ENCODE measurements at places on chromosomes 5 and 9.

DNA sequence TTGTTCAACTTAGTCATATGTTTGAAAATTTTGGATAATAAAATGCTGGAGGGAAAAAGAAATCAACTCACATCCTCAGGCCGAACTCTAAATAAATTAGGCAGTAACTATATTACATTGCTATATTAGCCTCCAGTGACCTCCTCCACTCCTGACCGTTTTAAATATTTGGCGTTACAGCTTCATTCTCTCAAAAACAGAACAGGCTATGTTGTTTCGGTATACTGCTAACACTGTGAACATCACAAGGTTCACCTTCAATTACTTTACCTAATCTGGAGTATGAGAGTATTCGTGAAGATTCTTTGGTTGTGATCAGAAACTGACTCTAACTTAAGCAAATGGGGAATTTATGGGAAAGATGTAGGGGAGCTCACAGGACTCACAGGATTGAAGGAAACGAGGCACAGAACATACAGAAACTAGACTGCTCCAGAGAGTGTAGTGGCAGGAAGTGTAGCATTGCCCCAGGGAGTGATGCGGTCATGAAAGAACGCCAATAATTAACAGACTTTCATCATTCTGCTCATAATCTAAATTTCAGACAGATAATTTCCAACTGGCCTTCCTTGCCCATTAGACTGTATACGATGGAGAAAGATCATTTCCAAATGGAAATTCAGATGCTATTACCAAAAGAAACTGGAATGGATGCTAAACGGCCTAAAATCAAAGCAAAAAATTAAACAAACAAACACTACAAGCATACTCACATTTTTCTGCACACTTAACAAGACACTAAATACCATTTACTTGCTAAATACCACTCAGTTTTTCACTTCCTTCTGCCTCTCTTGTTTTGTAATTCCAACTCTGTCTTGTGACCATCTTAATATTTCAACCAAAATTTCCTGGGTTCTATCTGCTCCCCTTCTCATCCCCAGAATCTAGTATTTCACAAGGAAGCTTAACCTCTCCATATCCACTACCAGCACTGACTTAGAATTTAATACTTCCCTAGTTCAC, 110.1 kb upstream of the LPAR1 start:
- no peak for DNase-seq

DNA sequence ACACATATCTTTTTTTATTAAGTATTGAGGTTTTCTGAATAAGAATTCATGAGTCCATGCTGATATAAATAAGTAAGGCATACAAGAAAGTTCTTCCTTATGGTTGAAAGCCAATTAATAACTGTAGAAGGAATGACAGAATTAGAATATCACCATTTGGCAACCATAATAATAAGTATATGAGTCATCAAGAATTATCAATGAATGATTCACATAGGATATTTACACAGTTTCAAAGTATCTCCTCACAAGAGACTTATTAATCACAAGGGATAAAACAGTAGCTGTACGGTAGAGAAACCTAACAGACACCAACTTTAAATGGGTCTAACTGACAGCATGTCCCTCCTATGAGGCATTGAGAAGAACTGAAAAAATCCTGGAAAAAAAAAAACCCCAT, 161.6 kb downstream of the NR3C1 start:
- DNase-seq: no peak

DNA sequence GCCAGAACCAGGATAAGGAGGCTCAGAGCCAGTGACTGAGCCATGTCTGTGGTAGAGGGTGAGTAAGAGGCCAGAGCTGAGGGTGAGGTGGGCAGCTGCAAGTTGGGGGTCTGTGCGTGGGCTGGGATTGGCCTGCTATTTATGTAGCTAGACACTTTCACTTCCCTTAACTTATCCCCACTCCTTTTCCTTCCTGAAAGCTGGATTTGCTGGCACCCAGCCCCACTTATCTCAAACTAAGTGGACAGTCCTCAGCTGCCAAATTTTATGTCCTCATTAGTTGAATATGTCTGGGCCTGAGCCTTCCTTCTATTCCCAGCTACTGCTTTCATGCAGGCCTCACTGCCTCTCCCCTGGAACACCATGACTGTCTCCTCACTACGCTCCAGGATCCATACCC, at the start of gene CCL21:
TSS of gene CCL21 (minus strand) at position 114 of the 400 bp plus-strand sequence. CDS start at position 44, 70 bp downstream.
- no peak for DNase-seq

- DNase-seq: no peak
Observed at GRCh38 chr9:15132091-15132490, 174.9 kb downstream of the TTC39B start.

- no peak for DNase-seq
Observed at GRCh38 chr5:172266676-172267092, 16.9 kb downstream of the UBTD2 start.

DNA sequence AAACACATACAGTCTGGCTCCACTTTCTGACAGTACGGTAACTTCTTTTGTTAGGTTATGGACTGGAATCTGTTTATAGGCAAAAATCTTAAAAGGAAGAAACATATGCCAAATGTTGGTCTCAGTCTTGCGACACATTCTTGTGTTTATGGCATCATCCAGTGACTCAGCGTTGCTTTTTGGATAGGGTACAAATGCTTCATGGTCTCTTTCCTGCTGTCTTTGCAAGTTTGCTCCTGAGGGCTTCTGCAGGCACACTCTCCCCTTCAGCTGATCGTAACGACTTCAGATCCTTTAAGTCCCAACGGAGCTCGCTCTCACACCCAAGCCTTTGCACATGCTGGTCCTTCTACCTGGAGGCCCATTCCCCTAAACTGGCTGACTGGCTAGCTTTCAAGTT, 23.6 kb upstream of the TNFSF8 start:
- DNase-seq: no peak

DNA sequence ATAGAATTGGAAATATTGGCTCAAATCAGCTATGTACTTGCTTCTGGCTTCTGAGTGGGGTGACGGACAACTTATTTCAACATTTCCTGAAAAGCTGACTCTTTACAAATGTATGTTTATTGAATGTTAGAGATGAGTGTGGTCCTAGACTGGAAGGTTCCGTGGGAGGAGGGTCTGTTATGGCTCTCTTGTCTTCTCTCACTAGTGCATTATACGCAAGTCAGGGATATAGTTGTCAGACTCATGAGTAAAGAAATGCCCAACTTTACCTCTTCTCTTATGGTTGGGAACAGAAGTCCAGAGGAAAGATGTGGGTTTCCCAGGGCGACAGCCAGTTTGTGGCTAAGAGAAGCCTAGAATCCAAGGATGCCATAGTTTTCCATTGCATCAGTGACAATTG, 839.3 kb upstream of the WWC1 start:
- no peak for DNase-seq

- DNase-seq: no peak
Observed at GRCh38 chr5:81513982-81514381, 120.0 kb upstream of the ACOT12 start.

DNA sequence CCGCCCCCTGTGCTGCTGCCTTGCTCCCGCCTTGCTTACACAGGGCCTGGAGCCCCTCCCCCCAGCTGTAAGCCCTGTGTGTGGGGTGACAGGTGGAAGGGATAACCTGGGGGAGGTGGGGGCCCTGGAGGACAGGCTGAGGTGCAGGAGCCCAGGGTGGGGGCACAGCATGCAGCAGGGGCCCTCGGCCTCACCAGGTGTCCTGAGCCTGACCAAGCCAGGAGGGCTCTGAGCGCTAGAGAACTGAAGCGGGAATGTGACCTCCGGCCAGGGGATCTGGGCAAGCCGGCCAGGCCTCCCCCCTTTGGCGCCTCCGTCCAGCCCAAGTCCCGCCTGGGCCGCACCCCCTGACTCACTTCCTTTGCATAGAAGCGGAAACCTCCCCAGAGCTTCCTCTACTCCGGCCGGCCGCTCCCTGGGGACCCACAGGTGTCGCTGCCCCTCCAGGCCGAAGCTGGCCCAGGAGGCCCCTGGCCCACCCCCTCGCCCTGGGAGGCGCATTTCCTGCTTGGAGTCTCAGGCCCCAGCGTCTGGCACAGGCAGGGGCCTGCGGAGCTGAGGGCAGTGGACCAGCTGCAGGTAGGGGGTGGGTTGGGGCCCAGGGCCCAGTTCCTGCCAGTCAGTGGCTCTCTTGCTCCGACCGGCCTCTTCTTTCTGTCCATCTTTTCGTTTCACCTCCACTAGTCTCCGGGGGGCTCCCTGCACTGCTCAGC, at the start of gene TOR4A:
TSS of gene TOR4A (plus strand) at position 398 of the 713 bp plus-strand sequence. CDS start 964 bp downstream, outside the sequence.
- no peak for DNase-seq

DNA sequence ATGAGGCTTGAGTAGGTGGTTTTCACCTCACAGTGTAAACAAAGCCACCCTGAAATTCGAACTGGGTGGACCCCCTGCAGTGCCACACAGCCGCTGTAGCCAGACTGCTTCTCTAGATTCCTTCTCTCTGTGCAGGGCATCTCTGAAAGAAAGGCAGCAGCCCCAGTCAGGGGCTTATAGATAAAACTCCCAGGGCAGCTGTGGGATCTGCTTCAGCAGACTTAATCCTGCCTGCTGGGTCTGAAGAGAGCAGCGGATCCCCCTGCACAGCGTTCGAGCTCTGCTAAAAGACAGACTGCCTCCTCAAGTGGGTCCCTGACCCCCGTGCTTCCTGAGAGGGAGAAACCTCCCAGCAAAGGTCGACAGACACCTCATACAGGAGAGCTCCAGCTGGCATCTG, 71.4 kb downstream of the CARTPT start:
- DNase-seq: no peak

- DNase-seq: no peak
Observed at GRCh38 chr5:195401-196160, 4.3 kb downstream of the LRRC14B start.

GRCh38 chr5:33978306-33978705, 6.2 kb downstream of the SLC45A2 start:
- DNase-seq: no peak

DNA sequence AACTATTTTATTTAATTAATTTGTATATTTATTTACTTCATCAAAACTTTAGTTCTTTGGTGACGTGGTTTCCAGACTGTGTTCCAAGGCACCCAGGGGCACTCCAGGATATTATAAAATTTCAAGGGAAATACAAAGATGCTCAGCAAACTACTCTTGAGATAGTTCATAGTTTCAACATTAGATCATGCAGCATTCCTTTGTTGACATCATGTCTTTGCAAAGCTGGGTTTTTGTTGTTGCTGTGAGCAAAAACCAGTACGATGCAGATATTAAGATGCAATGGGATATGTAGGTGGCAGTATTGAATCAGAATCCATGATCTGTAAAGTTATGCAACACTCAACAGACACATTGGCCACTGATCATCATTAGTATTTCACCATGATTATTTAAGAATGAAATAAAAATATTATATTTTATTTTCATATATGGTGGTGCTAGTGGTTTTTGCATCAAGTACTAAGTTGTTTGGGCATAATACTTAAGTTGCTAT, 219.7 kb downstream of the ADCY2 start:
- DNase-seq: no peak

- no peak for DNase-seq
Observed at GRCh38 chr5:177498013-177498787, 796 bp upstream of the PDLIM7 start.

- no peak for DNase-seq
Observed at GRCh38 chr5:154461531-154461930, 15.7 kb downstream of the SAP30L start.

DNA sequence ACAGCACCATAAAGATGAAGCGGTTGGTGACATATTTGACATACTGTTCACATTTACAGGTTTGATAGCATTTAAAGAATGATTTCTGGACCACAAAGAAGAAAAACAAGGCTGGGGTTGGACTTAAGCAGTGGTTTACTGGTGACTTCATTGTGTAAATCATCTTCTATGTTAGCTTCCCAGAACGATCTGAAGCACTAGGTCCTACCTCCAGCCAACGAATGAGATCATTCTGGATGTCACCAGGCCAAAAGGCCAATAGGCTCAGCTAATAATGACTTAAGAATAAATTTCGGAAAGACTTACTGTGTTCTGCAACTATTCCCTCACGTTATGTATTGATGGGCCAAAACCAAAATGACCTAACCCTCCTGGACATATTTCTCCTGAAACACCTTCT, 675.3 kb upstream of the CCNG1 start:
- no peak for DNase-seq

DNA sequence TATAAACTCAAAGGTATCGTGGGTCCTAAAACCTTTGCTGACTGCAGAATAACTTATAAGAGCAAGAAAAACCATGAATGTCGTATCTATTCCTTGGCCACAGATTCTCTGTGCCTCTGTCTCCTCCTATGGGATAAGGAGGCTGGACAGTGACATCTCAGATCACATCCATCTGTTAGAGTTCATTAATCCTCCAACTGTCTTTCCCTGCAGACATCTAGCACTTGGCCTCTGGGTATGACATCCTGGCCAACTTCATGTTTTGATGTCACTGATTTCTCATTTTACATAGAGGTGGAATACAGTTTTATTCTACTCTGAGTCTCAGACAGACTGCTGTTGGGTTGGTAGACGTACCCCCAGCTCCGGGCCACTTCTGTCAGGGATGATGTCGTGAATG, 86.2 kb downstream of the OTULIN start:
- DNase-seq: no peak

DNA sequence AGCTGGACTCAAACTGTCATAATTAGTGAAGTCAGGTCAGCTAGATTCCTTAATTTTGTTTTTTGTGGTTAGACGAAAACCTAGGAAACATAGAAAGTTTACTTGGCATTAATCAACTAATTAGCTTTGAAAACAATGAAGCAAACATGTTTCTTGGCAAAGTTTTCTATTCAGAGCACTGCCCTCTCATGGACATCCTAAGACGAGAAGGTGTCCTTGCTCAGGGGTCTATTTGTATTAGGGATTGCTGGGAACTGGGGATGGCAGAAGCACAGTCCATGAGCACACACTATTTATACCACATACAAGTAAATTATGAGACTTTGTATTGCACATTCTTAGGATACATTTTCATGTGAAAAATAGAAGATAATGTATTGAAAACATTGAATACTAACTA, 49.7 kb downstream of the POC5 start:
- no peak for DNase-seq

GRCh38 chr5:93371893-93372292, 209.1 kb downstream of the NR2F1-AS1 start:
- DNase-seq: no peak

- no peak for DNase-seq
Observed at GRCh38 chr9:75906531-75906930, 16.1 kb downstream of the PCSK5 start.

DNA sequence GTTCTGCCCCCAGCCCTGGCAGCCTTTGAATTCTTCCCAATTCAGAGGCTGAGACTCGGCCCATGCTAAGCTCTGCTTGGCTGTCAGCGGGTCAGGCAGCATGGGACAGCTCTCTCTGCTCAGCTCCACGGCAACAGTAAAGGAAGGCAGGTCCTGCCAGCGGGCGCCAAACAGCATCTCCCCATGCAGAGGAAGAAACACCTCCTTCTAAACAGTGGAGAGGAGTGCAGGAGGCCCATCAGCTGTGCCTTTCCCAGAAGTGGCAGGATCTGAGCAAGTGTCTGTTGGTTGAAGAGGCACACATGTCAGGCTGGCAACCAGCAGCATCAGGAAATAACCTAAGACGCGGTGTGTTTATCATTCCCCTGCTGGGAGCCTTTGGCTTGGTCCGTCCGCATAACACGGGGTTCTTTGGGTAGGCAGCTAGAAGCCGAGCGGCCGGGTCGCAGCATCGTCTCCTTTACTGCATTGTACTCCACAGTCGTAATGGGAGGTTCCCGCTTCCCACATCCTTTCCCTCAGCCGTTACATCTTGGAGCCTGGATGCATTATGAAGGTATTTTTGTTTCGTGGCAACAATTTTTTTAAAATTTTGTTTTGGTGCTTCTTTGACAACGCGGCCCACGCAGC, 42.7 kb upstream of the NCS1 start:
- DNase-seq: no peak
